Stimulated activated CD4-positive, alpha-beta T cell treated with anti-CD3 and anti-CD28 coated beads, Interleukin-1b, Interleukin-23, amount 100 ng/mL, for 48 hours (primary cell): ENCODE measurements at places on chromosomes 7 and 10.

GRCh38 chr10:86363184-86363832, 3.3 kb downstream of the GRID1 start:
- no peak for DNase-seq

GRCh38 chr10:88680958-88681357, 16.7 kb downstream of the LIPF start:
- DNase-seq: no peak

DNA sequence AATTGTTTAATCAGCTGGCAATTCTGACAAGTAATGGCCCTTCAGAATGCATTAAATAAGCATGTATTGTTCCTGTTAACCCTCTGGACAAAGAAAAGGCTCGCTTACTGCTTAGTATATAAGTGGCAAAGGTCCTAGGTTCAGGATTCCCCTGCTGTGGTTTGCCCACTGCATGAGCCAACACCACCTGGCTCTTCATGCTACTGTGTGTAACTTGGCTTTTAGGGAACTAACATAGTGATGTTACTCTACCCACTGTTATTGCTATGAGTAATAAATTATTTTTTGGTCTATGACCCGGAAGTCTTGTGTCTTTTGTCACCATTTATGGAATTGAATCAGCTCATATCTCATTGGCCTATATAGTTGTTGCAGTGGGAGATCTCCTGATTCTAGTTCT, 791.7 kb upstream of the PHF14 start:
- DNase-seq: no peak

DNA sequence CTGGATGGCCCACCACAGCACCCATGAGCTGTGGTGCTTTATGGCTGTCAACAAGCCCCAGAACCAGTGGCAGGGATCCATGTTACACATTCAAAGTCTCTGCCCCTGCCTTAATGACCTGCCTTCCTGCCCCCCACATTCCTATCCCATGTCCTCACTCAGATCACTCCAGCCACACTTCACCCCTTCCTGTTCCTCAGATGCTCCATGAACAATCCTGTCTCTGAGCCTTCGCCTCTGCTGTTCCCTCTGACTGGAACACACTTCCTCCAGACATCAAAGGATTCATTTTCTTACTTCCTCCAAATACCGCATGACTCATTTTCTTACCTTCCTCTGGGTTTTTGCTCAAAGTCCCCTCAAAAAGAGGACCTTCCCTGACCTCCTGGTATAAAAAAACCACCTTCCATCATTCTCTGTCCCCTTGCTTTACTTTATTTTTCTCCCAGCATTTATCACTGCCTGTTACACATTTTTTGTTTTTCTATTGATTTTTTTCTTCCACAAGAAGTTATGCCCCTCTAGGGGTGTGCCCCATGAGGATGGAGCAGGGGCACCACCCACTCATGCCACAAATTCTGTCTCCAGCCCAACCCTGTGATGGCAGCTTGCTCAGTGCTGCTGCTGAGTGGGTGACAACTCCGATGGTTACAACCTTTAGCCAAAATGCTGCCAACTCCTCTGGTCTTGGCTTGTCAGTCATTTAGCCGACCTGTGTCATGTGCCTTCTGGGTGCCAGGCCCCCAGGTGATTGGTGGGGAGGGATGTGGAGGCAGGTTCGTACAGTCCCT, 18.2 kb downstream of the COL13A1 start:
- no peak for DNase-seq

- no peak for DNase-seq
These were observed 69.2 kb downstream of the PRTFDC1 start for GRCh38 chr10:24883176-24883575.
